ENCODE measurements at places on chromosomes 3 and 15. TPM values are rescaled to one million over a fixed set of nuclear protein-coding genes. Genes with fewer than 3 reads are reported as not detected.

The MESP1 gene
- 4.6 TPM for total RNA-seq

The CEP63 gene
- 22.4 TPM for total RNA-seq

The ENTPD3 gene
- not detected for total RNA-seq

The LMOD3 gene
- total RNA-seq, result not detected

The KPNA4 gene
- 44.9 TPM for total RNA-seq

The LRRC15 gene
- not detected for total RNA-seq

The NOX5 gene
- 0.02 TPM for total RNA-seq

The CFAP91 gene
- total RNA-seq, result 0.29 TPM

The TP63 gene
- 0.94 TPM for total RNA-seq

The TEX55 gene
- total RNA-seq, result not detected

The MUC13 gene
- not detected for total RNA-seq

The RLBP1 gene
- total RNA-seq, result not detected

Measured in activated CD4-positive, alpha-beta memory T cell treated with anti-CD3 and anti-CD28 coated beads for 36 hours (primary cell).